GM04504 (cell line): ENCODE measurements at places on chromosomes 2 and 18.

DNA sequence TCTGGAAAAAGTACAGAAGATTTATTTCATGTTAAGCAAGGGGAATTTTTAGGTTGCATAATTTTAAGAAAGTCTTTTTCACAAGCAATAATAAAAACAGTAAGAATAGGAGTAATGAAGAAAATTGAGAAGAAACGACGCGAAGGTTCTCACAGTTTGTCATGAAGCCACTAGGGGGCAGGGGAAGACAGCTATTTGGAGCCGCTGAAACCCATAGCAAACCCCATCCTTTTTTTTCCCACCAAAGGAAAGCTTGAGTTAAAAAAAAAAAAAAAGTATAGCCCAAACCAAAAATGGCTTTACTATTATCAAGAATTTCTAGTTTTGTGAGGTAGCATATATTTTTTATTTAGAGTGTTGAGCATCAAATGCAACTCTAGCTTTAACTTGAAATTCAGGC lies 300.9 kb downstream of the PHLPP1 start:
- DNase-seq = peak; percentile 25

DNA sequence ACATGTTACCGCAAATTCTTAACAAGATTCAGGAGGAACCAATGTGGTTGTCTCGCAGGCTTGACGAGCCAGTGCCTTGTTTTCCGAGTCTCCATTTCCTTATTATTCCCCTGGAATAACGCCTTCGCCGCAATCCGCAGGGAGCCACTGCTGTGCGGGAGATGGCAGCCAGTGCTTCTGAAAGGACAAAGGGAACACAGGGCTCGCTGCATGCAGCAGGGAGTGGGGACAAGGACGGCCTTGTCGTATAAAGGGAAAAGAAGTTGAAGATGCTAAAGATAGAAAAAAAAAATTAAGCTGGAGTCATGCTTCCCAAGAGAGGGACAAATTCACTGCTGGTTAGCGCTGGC lies 221.4 kb downstream of the NDUFA10 start:
- DNase-seq = no peak

- no peak for DNase-seq
These were observed 12.5 kb downstream of the NPC1 start for GRCh38 chr18:23573626-23574431.

DNA sequence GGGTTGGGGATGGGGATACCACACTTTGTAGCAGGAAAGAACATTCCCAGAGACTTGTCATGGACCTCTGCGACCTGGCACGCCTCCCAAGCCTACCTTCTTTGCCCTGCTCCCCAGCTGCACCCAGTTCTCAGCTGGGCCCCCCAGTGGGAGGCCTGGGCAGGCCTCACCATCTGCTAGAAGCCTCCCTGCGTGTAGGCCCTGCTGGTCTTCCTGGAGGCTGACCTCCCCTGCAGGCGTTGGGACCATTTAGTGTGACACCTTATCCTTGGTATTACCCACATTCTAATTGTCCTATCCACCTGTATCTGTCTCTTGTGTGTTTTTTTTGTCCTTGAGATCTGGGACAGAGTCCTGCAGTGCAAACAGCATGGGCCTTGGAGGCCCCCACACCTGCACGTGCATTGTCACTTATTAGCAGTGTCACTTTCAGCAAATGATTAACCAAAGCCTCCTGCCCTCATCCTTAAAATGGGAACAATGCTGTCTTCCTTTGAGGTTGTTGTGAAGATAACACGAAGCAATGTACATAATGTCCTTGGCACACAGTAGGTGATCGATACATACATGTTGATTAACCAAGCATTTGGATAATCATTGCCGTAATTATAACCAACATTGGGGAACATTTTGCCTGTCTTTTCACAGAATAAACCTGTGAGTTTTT lies 77.2 kb downstream of the LIPG start:
- DNase-seq = no peak

DNA sequence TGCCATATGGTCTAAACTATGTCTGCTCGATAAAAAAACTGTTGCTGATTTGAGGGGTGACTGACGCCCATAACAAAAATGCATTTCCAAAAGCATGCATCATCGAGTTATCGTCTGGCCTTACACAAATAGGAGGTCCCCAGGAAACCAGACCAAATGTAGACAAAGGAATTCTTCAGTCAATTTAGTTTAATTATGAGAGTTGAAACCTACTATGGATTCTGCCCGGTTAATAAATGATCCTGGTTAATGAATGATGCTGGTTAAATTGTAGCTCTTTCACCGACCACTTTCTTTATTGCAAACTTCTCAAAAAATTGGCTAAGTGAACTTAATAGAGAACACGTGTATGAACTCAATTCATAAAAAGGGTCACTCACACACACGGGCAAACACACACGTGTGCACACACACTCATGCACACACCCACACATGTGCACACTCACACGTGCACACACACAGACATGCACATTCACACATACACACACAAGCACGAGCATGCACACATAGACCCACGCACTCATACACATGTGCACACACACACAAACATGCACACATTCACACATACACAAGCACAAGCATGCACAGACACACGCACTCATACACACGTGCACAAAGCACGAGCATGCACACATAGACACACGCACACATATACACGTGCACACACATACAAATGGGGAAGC lies 59.0 kb upstream of the SALL3 start:
- DNase-seq = no peak

- DNase-seq = no peak
These were observed 158.9 kb downstream of the BABAM2 start for GRCh38 chr2:28049416-28049815.

DNA sequence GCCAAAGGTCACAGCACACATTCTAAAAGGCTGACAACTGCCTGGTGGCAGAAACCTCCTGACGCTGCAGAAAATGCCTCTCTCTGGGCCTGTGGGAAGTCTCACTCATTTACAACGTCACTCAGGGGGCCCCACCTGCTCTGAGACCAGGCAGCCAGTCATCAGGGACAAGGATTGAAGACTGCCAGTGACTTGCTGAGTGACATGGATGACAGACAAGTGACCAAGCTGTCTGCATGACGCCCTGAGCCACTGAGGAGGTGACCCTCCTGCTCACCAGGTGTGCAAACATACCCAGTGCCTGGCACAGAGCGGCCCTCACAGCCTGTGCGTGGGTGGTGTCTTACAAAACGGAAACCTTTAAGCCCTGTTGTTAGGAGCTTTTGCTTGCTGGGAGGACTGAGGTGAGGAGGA lies 392.4 kb downstream of the TNS1 start:
- DNase-seq = no peak

- DNase-seq = no peak
These were observed 31.1 kb upstream of the ATP6V1B1 start for GRCh38 chr2:70904371-70905216.

GRCh38 chr2:75361486-75361885 lies 162.2 kb upstream of the TACR1 start:
- no peak for DNase-seq

GRCh38 chr18:25097569-25098056 lies 254.4 kb downstream of the ZNF521 start:
- DNase-seq = no peak

- no peak for DNase-seq
These were observed 634.2 kb upstream of the TMEFF2 start for GRCh38 chr2:192828947-192829346.

DNA sequence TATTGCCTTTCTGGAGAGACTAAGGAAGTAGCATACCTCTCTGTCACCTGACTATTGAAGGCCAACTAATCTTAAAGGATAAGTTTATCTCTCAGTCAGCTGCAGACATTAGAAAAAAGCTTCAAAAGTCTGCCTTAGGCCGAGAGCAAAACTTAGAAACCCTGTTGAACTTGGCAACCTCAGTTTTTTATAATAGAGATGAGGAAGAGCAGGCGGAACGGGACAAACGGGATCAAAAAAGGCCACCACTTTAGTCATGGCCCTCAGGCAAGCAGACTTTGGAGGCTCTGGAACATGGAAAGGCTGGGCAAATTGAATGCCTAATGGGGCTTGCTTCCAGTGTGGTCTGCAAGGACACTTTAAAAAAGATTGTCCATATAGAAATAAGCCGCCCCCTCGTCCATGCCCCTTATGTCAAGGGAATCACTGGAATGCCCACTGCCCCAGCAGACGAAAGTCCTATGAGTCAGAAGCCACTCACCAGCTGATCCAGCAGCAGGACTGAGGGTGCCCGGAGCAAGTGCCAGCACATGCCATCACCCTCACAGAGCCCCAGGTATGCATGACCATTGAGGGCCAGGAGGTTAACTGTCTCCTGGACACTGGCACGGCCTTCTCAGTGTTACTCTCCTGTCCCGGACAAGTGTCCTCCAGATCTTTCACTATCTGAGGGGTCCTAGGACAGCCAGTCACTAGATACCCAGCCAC lies 61.5 kb upstream of the FAM98A start:
- DNase-seq = no peak

GRCh38 chr2:219386532-219387280 lies 1.0 kb downstream of the DNPEP start:
- DNase-seq = no peak

DNA sequence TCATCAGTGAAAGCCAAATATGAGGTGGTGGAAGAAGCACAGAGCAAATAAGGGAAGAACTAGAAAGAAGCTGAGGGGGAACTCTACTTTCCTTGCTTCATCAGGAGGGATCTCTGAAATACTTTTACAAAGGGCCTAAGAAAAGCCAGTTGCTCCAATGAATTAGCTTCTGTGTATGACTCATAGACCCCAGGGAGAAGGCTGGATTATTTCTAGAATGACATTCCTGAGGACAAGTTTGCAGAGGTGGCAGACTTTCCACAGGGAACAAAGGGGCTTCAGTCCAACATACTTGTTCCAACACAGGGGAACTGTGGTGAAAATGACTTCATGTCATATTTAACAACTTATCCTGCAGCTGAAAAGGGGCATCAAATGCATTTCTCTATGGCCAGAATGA lies 29.0 kb downstream of the DOK1 start:
- DNase-seq = no peak

GRCh38 chr2:28547223-28547860 lies 51.5 kb downstream of the PLB1 start:
- DNase-seq = no peak

GRCh38 chr2:31371691-31372090 lies 42.9 kb downstream of the XDH start:
- DNase-seq = no peak

- DNase-seq = no peak
These were observed 65.3 kb downstream of the PTPRM start for GRCh38 chr18:7632152-7633098.

DNA sequence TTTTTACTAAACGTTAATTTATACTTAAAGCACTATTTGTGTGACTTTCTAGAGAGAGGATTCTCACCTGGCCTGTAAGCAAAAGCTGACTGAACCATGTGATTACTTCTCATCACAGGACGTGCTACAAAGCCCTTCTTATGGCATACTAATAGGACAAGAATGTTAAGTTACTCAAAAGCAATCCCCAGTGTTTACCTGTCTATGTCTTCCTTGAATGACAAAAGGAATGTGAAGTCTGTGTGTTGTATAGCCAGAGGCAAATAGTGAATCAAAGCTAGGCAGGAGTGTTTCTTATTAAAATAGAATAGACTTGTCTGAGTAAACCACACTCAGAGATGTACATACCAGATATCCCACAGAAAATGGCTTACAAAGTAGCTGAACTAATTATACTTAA lies 1465.5 kb downstream of the SUCLG1 start:
- DNase-seq = no peak

- DNase-seq = no peak
These were observed 170.0 kb downstream of the CERS6 start for GRCh38 chr2:168626096-168626495.

- DNase-seq = no peak
These were observed 40.0 kb upstream of the MCM6 start for GRCh38 chr2:135916207-135916606.

DNA sequence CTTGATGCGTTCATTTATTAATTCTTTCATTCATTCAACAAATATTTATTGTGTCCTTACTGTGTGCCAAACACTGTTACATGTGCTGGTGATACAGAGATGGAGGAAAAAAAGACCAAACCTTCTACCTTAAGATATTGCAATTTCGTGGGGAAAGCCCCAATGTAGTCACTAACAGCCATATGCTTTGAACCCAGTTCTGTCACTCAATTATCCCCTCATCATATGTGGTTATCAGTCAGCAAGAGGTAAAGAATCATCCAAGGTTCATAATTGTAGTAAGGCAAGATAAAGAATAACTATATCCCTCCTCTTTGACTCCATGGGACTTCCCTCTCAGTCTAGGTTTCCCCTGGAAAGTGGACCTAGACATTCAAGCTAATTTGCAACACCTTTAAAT lies 1185.6 kb upstream of the CELF4 start:
- no peak for DNase-seq

DNA sequence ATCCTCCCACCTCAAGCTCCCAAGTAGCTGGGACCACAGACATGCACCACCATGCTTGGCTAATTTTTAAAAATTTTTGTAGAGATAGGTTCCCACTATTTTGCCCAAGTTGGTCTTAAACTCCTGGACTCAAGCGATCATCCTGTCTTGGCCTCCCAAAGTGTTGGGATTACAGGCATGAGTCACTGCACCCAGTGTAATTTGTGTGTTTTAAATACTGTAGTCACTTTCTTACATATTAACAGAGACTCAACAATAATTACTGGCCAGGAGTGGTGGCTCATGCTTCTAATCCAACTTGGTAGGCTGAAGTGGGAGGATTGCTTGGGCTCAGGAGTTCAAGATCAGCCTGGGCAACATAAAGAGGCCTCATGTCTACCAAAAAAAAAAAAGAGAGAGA lies 293.0 kb downstream of the RDH14 start:
- DNase-seq = no peak
